ENCODE measurements at places on chromosomes 7 and 10.

DNA sequence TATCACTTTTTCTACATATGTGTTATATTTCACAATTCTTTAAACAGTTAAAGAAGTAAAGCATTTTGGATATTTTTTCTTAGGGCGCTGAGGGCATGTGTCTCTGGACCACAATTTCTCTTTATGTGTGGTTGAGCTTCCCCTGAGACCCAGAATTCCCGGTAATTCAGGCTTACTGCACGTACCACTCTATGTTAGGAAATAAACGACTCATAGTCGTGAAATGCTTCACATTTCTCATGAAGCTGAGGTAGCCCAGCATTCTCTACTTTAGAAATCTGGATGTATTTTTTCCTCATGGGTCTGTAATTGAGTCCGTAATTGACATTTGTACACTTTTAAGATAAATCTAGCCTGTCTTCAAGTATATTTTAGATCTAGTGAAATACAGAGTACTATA, 170.6 kb downstream of the FZD1 start:
- no peak for DNase-seq

DNA sequence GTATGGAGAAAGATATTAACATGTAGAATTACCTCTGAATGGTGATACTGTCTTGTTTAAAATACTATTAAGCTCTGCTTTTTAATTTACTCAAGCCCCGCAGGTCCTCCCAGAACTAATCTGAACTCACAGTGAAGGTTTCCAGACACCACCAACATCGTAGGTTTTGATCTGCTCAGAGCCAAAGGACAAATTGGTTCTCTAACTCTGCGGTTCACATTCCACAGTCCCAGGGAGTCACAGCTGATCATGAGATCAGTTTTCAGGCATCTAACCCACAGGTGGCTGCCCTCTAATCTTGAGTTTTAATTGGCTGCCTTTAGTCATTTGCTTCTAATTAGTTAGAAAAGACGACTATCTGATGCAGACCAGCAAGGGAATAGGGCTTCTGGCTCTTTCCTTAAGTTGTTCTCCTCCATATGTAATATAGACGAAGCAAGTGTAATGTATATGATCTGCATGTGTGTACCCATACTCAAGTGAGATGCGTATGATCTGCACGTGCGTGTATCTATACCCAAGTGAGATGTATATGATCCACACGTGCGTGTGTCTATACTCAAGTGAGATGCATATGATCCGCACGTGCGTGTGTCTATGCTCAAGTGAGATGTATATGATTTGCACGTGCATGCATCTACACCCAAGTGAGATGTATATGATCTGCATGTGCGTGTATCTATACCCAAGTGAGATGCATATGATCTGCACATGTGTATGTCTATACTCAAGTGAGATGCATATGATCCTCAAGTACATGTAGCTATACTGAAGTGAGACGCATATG, 331.5 kb upstream of the NPVF start:
- DNase-seq: no peak

- DNase-seq: no peak
These were observed 19.8 kb upstream of the AKR1B1 start for GRCh38 chr7:134478707-134479106.

- peak; percentile 22 for DNase-seq
These were observed 69.1 kb downstream of the KMT2C start for GRCh38 chr7:152366662-152367061.

GRCh38 chr10:27564880-27565279, 60.8 kb downstream of the RAB18 start:
- no peak for DNase-seq

DNA sequence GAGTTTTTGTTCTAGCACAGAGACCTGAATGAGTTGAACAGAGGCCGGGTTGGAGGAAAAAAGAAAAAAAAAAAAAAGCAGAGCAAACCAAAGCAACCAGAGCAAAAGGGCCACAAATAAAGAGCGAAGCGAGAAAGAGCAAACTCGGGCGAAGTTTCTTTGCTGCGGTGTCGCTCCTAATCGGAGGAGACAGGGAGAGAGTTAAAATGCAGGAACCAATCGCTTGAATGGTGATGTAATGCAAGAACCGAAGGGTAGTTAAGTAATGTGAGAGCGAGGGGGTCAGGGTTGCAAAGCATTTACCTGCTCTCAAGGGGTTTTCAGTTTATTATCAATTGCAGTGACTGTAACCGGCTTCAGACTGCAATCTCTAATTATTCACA, 271.7 kb downstream of the TRIL start:
- DNase-seq: peak; percentile 29

DNA sequence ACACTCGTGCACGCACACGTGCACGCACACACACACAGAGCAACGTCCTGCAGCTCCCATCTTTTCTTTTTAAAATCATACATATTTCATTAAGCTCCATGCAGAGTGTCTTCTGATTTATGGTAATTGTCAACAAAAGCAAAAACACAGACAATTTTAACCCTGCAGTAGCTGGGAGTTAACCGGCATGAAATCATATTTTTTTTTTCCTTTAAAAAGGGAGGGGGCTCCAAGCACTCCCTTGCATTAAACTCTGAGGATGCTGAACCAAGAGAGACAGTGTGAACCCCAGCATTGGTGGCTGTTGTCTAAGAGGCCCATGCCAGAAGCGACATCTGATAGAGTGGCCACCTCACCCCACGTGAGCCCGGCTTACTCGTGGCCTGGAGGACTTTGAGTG, 542.6 kb downstream of the DNAJB6 start:
- no peak for DNase-seq

DNA sequence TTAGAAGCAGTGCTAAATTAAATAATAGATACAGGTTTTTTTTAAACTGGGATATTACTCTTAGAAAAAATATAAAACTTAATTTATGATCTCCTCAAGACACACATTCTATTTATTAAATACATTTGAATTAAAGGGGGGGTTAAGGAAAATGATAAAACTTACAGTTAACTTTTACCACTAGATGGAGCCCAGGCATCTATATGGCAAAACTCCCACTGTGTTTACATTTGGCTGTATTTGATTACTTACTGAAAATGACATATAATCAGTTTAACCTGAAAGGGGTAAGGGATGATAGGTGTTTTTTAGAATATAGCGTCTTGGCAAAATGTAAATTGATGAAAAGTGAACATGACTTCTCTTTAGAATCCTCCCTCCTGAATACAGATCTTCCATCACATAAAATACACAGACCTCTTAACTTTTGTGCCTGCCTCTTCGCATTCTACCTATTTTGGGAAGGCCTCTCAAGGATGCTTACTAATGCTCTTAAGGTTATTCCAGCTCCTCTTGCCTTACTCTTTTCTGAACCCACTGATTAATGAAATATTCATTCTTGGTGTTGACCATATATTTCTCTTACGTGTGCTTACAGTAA, 235.7 kb downstream of the AGMO start:
- DNase-seq: no peak

DNA sequence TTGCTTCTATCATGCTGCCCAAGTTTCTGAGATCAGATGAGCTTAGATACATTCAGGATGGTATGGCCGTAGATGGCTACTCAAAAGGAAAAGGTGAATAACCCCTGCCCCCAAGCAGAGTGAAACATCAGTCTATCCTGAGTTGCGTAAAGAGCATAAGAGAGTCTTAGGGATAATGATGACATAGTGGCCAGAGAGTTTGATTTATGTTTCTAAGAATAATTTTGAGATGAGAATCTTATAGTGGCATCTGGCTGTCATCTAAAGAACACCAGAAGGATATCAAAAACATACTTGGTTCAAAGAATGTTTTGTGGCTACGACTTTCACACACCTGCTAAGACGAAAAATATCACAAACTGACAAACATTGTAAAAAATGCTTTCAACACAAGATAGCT, 20.6 kb downstream of the PIK3CG start:
- no peak for DNase-seq

GRCh38 chr7:150983893-150984368, 5.8 kb upstream of the KCNH2 start:
- no peak for DNase-seq

GRCh38 chr7:50555594-50556140, 9.5 kb downstream of the DDC start:
- no peak for DNase-seq

DNA sequence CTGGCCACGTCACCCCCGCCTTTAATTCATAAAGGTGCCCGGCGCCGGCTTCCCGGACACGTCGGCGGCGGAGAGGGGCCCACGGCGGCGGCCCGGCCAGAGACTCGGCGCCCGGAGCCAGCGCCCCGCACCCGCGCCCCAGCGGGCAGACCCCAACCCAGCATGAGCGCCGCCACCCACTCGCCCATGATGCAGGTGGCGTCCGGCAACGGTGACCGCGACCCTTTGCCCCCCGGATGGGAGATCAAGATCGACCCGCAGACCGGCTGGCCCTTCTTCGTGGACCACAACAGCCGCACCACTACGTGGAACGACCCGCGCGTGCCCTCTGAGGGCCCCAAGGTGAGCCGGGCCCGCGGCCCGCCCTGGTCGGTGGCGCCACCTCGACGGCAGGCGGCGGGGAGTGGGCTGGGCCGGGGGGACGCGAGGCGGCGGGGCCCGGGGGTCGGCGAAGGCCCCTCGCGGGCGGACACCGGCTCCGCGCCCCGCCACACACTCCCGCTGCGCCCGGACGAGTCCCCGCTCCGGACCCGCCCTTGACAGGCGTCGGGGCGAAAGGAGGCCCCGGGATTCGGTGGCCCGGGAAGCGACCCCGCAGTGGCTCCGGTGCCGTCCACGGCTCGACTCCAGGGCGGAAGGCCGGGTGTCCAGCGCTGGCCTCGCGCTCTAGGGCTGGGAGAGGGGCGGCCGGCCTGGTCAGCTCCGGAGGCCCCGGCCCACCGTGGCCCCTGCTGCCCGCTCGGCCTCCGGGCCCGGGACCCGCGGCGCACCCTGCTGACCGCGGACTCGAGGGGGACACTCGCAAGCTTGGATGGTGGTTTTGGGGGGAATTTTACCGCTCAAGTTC, 557 bp downstream of the BAG3 start:
- DNase-seq: peak; percentile 53

DNA sequence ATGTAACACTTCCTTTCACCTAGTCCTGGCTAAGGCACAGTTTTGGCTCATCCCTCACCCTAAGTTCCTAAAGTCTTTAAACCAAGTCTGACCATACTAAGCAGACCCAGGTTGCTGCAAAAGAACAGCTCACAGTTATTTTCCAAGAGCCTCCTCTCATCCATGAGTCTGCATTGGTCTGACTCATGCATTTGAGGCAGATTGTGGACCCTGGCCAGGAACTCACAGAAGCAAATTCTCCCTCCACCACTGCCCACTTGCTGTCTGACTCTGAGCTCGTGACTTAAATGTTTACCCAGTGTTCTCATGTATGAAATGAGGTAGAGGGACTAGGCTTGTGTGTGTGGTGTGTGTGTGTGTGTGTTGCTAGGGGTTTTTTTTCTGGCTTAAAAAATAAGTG, 1272.8 kb downstream of the TYW1 start:
- no peak for DNase-seq

- DNase-seq: no peak
These were observed 20.6 kb downstream of the WDR86 start for GRCh38 chr7:151389096-151389767.

DNA sequence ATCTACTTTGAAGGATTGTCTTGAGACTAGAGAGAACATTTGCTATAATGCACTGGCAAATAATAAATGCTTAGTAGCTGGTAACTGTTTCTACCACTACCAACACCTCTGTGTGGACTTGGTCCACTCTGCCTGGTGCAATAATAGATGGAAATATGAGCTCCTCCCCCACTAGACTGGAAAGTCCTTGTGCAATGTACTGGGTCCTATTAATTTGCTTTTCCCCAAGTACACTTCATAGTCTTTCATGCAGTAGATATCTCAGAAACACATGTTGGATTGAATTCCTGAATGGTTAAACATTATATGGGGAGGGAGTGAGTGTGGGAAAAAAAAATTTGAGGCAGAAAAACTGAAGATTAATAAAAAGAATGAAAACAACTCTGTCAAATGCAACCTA, 119.3 kb downstream of the C10orf90 start:
- DNase-seq: no peak

GRCh38 chr10:126384269-126384873, 3.9 kb downstream of the ADAM12 start:
- no peak for DNase-seq

GRCh38 chr10:47357911-47358310, 9.7 kb downstream of the RBP3 start:
- no peak for DNase-seq

DNA sequence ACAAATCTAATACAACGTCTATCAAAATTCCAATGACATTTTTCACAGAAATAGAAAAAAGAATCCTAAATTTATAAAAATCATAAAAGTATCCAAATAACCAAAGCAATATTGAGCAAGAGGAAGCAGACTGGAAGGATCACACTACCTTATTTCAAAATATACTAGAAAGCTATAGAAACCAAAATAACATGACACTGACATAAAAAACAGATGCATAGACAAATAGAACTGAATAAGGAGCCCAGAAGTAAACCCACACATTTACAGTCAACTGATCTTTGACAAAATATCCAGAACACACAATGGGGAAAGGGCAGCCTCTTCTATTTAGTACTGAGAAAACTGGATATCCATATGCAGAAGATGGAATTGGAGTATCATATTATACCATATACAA, 217.5 kb downstream of the MACC1 start:
- no peak for DNase-seq

DNA sequence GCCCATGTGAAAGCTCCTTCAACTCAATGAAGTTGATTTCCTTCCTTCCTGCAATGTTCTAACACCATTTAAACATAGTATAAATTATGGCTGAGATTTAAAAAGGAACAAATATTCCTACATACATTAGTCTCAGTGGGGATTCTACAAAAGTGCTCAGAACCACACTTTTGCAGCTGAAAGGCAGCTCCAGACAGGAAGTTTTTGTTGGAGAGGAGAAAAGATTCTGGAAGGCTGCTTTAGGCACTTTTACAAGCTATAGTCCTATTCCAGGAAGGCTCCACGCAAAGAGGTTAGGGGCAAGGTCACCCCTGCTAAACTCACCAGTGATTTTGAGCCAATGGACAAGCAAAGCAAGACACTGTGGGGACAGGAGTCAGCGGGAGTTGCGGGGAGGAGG, 179.2 kb upstream of the CDCA7L start:
- DNase-seq: no peak

DNA sequence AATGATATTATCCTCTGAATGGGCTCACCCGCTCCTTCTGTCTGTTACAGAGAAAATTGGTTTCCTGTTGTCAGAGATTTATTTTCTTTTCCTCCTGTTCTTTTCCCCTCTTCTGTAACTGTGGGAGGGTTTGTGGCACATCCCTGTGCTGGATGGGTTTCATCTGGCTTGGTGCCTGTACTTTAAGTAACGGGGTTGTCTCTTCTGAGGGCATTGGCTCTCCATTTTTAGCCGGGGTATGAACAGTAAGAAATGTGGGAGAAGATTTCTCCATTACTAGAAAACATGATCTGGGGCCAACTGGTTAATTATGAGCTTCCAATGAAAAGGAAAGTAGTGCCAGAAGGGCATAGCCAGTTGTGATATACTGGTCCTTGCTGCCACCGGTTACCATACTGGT, 142.6 kb downstream of the SND1 start:
- no peak for DNase-seq
